ENCODE measurements at places on chromosomes 11 and 22.
A peak's percentile ranks its signal among the peaks of the same experiment; 100 is the strongest.

GRCh38 chr22:50672041-50672440 lies 582 bp upstream of the SHANK3 start:
- DNase-seq, result no peak

- peak; percentile 95 for DNase-seq
Measured at GRCh38 chr11:131889146-131889577, 518.7 kb downstream of the NTM start.

- no peak for DNase-seq
Measured at GRCh38 chr11:31987118-31988005, 103.5 kb upstream of the RCN1 start.

- no peak for DNase-seq
Measured at GRCh38 chr11:123903932-123904331, 2.0 kb downstream of the OR8D4 start.

- DNase-seq, result no peak
Measured at GRCh38 chr11:73981051-73981805, 1.4 kb downstream of the UCP2 start.

GRCh38 chr11:99316776-99317520 lies 296.2 kb downstream of the CNTN5 start:
- DNase-seq, result no peak

DNA sequence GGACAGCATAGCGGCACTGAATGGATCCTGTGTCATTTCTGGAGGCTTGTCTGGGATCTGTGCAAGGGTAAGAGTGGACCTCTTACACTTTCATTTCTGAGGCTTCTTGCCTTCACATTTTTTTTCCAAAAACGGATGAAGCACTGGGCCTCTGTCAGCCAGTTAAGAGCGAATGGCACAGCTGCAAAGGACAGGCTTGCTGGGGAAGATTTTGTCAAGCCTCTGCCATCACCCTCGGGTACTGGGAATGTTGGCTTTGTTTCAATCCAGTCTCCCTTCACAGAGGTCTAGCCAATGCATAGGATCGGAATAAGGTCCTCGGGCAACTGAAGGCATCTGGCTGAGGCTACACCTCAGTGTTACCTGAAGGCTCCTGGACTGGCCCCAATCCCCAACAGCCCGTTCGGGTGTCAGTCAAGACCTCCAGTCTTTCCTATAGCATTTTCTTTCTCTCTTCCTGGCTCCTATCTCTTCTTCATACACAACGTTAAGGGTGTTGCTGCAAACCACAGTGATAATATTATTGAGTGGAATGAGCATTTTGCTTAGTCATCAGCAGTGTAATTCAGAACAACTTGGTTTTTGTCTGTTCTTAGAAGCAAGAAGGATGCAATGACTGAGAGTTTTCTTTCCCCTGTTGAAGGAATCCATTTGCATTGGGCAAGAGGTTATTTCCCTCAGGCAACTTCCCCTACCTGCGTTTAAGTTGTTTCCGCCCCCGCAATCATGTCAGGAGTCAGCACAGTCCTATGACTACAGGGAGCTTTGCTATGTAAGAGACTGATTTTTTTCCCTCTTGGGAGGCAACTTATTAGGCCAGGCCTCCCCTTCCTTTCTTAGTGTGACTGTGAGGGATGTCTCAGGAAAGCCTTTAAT lies 22.8 kb downstream of the NPAT start:
- DNase-seq, result no peak

- no peak for DNase-seq
Measured at GRCh38 chr11:63590024-63590788, 24.0 kb downstream of the PLAAT3 start.

DNA sequence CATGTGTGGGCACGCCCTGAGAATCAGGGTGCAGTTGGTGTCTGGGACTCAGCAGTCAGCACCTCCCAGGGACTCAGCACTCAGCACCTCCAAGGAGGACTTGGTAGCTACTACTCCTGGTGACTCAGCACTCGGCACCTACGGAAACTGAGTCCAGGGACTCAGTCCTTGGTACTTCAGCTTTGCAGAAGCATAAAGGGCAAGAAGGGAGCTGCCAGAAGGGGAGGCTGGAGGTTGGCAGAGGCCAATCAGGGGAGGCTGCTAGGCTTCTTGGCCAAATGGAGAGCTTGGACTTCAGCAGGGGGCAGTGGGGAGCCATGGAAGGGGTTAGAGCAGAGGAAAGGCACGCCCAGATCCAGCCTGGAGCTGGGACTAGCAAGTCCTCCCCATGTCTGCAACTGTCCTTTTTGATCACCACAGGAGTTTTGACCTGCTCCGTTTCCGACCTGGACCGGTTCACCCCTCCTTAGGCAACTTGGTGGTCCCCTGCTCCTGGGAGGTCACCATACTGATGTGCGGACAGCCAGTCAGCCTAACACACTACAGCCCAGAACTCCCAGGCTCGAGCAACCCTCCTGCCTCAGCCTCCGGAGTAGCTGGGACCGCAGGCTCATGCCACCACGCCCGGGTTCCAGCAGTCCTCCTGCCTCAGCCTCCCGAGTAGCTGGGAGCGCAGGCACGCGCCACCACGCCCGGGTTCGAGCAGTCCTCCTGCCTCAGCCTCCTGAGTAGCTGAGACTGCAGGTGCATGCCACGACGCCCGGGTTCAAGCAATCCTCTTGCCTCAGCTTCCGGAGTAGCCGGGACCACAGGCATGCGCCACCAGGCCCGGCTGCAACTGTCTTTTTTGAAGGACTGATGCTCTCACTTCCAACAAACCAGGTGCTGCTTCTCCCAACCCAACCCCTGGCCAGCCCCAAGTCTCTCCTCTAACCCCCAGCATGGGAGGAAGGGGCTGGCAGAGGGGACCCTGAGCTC lies 1.5 kb downstream of the ANO9 start:
- DNase-seq, result no peak

- DNase-seq, result no peak
Measured at GRCh38 chr22:25452116-25452700, 112.3 kb upstream of the GRK3 start.

DNA sequence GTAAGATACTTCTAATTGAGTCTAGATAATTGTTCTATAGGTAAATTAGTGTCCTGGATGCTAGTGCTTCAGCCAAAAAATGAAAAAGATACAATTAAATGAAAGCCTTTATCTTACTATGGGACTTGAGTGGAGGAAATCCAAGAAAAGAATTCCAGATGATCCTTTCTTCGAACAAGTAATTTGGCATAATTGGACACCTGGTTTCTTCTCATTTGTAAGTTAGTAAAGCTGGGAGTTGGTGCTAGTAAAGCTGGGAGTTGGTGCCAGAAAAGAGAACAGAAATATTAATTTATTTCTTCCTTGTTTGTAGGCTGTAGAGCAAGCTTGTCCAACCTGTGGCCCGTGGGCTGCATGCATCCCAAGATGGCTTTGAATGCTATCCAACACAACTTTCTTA lies 12.3 kb downstream of the OR51V1 start:
- DNase-seq, result no peak

DNA sequence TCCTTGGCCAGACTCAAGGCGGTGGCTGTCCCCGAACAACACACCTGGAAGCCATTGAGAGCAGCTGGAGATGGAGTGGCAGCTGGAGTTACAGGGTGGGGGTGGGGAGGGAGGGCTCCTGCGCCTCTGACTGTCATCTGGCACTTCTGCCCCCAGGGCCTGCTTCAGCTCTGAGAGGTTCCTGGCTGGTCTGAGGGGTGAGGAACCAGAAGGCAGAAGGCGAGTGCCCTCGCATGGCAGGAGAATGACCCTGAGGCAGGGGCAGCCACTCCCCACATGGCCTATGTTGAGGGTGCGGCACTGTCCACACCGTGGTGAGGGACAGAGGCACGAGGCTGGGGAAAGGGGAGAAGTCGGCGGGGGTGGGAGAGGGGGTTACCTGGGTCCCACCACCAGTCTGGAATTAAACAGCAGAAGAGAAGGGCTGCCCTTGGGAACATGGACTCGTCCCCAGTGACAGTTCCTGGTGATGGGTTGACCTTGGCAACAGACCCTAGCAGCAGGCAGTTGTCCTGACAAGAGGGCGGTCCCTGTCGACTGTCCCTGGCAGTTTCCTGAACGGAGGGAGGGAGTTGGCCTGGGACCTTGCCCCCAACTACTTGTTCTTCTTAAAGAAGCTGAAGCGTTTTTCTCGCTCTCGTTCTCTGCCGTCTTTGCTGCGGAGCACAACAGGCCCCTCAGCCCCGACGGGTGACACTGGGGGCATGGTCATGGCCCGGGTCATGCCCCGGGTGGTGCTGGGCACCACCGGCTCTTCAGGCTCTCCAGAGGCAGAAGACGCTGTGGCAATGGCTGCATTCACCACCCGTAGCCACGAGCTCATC lies 7.8 kb upstream of the RBM4B start:
- DNase-seq, result peak; percentile 49

DNA sequence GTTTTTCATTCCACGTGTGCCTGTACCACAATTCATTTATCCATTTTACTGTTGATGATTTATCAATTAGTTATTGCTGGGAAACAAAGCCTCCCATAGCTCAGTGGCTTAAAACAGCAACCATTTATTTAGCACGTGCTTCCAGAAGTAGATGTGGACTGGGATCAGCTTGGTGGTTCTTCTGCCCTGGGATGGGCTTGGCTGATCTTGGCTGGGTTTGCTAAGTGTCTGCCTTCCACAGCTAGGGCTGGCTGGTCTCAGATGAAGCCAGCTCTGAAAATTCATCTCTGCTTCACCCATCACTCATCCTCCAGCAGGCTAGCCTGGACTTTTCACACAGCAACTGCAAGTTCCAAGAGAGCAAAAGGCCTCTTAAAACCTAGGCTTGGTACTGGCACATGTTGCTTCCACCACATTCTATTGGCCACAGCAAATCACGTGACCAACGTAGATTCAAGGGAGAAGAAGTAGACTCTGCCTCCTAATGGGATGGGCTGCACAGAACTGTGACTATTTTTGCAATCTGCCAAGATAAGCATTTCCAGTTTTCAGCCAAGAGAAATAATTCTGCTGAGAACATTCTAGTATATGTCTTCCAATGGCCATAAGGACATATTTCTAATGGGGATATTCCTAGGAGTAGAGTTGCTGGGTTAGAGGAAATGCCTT lies 124.9 kb downstream of the MN1 start:
- DNase-seq, result no peak

GRCh38 chr11:114260483-114260882 lies 35.7 kb upstream of the NNMT start:
- DNase-seq, result no peak

DNA sequence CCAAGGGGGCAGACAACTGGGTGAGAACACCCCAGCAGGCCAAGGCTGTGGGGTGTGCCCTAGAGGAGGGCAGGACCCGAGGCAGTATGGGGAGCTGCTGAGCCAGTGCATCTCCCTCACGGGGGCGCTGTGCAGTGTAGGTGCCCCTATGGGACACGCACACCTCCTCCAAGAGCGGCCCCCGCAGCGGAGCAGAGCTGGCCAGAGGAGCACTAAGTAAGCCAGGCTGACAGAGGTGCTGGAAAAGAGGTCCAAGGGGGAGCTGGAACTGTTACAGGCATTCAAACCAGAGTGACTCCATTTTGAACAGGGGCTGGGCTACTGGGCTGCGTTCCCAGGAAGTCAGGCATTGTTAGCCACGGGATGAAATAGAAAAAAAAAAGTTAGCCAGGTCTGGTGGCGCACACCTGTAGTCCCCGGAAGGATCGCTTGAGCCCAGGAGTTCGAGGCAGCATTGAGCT lies 41.8 kb downstream of the TST start:
- DNase-seq, result no peak

GRCh38 chr11:66037327-66037726 lies 11.0 kb upstream of the CATSPER1 start:
- no peak for DNase-seq

DNA sequence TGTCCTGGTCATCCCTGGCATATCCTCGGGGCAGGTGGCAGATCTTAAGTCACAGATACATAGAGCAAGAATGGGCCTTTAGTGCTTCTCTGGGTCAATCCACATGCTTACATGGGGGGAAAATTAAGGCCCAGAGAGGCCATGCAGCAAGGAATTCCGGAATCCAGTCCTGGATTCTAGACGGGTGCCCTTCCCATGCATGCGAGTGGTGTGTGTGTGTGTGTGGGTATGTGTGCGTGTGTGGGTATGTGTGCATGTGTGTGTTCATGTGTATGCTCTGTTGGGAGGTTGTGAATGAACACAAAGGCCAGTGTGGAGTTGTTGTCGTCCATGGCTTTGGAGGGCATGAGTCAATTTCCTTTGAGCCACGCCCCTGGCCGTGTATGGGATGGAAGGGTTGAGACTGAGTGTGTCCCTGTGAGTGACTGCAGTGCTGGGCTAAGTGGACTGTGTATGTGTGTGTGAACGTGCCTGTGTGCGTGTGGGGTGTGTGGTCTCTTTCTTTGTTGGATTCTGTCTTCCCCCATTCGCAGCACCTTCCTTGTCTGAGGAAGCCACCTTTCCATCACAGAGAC lies 33.4 kb upstream of the EIF3D start:
- DNase-seq, result no peak

GRCh38 chr22:22863001-22863400 lies 24.6 kb upstream of the IGLL5 start:
- no peak for DNase-seq

GRCh38 chr11:73342633-73343032 lies 33.6 kb upstream of the RELT start:
- DNase-seq, result peak; percentile 42

DNA sequence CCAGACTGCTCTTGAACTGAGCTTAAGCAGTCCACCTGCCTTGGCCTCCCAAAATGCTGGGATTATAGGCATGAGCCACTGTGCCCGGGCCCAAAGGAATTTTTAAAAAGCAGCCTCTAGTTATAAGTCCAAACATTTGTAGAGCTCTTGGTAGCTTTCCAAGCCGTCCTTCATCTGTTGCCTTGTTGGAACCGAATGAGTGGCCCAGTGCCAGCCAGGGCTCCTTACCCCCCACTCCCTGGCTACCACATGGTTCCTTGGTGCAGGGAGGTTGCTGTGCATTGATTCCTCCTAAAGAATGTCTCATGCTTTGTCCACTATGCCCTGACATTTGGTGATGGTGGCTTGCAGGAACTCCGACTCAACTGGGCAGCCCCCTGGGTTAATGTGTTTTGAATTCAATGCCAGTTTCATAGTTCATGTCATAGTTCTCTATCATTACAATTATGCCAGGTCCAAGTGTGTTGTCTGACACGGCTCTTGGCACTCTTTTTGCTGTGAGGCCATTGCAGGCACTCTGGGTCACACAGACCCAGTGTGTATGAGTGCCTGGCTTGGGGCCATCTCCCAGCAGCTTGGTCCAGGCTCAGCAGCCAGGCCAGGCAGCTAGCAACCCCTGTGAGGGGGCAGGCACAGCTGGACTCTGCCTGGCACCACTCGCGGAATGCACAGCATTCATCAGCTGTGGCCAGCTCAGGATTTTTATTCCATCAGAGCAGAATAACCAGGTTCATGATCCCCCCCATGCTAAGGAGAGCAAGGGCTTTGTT lies 13.3 kb upstream of the MICALL1 start:
- DNase-seq, result no peak

DNA sequence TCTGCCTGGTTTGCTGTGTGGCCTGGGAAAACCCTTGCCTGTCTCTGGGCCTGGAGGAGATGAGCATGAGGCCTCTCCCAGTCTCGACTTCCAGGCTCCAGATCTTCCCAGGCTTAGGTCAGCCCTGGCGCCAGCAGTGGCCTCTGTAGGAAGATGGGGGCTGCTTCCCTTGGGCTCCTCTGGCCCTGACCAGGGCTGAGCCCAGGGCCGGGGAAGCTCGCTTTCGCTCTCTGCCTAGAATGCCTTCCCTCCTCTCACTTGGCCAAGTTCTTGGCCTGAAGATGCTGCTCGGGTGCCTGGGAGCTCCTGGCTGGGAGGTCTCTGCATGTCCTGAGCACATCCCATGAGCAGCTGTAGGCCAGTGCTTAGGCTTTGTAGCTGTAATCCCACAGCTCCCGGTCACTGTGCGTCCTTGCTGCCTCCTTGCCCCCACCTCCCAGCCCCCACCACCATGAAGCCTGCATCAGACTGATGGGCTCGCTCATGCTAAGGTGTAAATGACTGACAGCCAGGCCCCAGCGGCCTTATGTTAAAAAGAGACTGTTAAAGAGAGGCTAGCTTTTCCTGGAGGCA lies 25.5 kb downstream of the SHISAL1 start:
- no peak for DNase-seq
